Mucosa of descending colon (tissue), 3 donors: ENCODE measurements at places on chromosomes 6 and 20. TPM values are rescaled to one million over a fixed set of nuclear protein-coding genes. Genes with fewer than 3 reads are reported as not detected.

DNA sequence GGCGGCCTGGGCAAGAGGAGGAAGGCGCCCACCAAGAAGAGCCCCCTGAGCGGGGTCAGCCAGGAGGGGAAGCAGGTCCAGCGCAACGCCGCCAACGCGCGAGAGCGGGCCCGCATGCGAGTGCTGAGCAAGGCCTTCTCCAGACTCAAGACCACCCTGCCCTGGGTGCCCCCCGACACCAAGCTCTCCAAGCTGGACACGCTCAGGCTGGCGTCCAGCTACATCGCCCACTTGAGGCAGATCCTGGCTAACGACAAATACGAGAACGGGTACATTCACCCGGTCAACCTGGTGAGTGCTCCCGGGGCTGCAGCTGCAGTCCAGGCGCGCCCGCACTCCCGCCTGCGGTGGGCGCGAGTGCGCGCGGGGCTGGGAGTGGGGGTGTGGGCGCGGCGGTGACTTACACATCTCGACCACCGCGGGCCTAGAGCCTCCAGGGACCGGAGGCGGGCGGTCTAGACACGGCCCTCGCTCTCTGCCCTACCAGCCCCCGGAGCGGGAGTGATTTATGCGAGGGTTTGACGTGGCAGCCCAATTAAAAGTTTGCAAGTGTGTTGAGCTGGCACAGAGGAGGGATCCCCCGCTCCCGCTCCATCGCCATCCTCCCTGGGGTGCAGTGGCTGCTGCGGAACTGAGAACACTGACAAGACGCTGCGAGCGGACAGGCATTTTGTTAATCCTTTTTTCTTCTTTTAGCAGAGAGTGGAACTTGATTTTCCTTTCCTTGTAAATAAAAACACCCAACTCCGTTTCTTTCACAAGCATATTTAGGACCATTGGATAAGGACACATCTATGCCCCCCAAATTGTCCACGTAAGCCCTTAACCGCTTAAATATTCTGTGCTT is 867 bp downstream of the TCF21 start:
- peak; percentile 56 for DNase-seq

GRCh38 chr20:41476013-41476441 is 109.4 kb upstream of the EMILIN3 start:
- DNase-seq = no peak

- no peak for DNase-seq
Measured at GRCh38 chr6:168127384-168127868, 48.4 kb upstream of the FRMD1 start.

- no peak for DNase-seq
Measured at GRCh38 chr20:53488775-53489272, 104.8 kb downstream of the ZNF217 start.

DNA sequence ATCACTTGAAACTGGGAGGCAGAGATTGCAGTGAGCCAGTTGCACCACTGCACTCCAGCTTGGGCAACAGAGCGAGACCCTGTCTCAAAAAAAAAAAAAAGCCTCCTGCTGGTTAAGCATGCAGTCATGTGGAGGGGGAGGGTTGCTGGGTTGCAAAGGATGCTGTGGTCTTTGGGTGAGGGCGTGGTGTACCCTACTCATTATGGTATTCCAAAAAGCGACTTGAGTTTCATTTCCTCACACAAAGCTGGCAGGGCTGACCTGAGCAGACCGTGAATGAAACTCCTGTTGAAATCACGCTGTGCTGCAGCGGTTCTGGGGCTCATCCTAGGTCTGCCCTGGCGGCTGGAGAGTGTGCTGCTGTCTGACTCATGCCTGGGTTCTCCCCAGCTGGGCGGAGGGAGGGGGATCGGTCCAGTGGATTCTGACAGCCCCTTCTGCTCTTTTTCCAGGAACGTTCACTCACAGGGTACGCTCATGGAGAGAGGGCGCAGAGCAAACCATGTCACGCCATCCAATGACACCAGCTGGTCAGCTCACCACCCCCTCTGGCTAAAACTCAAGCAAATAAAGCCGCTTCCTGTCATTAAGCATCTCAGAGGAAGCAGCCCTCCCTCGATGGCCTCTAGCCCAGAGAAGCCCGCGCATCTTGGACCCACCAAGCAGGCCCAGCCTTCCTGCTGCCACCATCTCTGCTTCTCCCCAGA is 166.2 kb downstream of the SCML4 start:
- peak; percentile 79 for DNase-seq

DNA sequence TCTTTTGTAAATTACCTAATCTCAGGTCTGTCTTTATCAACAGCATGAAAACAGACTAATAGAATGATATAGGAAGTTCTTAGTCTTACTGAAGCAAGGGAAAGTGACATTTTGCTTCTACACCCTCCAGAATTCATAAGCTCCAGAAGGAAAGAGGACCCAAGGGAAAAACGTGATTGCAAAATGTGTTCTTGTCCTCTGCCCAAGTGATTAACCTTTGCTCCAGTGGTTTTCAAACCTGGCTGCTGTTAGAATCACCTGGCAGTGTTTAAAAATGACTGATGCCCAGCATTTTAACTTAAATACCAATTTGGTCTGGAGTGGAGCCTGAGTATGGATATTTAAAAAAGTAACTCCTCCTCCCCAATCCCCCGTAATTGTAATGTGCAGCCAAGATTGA is 191.4 kb downstream of the SLC16A10 start:
- DNase-seq = no peak

Gene C6orf58
- total RNA-seq = not detected

Gene C6orf52
- not detected for total RNA-seq

DNA sequence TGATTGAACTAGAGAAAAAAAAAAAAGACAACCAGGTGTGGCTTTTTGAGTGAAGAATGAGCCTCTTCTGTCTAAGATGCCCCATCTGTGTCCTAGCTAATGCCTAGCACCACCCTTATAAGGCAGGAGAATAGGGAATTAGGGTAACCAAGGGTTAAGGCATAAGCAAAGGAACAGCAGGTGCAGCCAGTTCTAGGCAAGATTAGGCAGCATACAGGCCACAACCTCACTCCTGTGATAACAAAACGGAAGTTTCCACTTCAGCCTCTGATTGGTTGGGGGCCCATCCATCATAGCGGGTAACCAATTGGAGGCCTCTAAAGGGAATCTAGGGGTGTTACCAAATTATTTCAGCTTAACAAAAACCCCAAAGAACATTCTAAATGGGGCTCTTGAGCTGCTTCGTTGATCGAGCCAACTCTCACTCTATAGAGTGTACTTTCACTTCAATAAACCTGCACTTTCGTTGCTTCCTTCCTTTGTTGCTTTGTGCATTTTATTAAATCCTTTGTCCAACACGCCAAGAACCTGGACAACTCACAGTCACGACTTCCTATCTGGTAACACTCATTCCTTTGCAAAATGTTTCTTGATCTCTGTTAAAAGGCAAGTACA is 61.9 kb upstream of the TAGAP start:
- no peak for DNase-seq

Gene C20orf204
- 1.0 TPM for total RNA-seq

DNA sequence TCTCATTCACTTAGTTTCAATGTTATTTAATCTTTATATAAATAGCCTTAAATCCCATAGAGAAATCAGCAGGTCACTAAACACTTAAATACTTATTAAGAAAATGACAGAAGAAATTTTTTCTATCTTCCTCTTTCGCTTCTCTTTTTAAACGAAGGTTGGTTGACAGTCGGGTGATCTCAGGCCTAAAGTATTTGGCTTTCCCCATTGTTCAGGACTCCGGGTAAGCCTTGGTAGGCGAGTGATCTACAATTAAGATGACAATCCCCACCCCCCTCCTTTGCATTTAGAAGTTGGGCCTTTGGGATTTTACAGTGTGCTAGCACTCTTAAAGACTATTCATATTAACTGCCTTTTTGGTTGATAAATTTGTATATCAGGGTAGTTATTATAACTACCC is 19.7 kb upstream of the UTRN start:
- no peak for DNase-seq

GRCh38 chr6:96156425-96156824 is 140.7 kb downstream of the FUT9 start:
- no peak for DNase-seq

DNA sequence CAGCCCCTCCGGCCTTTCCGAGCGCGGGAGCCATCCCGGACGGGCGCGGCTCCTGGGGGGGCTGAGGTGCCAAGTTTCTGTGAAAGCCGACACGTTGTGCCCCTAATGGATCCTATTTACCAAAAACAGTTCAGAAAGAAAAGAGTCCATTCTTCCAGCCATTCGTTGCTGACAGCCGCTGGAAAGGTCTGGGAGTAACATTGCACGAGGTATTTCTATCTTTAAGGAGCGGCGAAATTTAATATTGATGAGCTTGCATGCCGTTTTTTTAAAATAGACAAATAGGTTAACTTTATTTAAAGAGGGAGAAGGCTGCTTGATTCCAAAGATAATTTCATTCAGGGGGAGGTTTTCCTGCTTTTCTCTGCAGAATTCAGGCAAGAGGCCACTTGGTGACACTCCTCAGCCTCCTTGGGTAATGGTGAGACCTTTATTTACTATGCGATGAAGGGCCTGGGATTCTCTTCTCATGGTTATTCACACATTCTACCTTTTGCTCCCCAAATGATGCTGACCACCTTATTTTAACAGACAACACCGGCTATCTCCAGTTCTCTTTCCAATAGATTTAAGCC is 988 bp downstream of the TIAM2 start:
- no peak for DNase-seq

Gene FAM184A
- 0.60 TPM for total RNA-seq

Gene WFDC10B
- not detected for total RNA-seq

- no peak for DNase-seq
Measured at GRCh38 chr20:60632391-60633262, 619.4 kb upstream of the CDH4 start.

GRCh38 chr20:62193079-62194025 is 10.5 kb downstream of the MTG2 start:
- no peak for DNase-seq

DNA sequence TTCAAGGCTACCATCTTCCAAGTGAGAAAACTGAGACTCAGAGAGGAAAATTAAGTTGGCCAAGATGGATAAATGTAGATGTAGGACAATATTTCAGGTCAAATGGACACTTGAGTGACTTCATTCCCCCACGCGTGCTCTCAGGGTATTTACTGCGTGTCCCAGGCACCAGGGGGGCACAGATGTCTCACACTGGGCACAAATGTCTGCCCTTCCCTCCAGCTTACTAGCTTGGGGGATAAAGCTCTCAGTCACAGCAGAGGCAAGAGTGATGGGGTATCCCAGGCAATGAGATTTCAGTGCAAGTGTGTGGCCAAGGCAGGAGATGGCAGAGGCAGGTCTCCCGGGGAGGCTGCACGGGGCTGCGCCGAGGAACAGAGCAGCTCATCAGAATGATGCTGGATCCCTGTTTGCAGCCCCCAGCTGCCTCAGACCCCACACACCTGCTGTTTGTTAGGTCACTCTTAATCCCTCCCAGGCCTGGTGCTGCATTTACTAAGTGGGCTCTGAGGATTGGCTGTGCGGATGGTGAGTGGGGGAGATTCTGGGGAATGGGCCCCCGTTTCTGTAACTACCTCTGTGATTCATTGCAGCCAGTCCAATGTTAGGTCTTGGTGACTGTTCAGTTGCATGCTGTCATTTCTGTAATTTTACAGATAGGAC is 44.1 kb downstream of the PTK7 start:
- no peak for DNase-seq
